ENCODE measurements at places on chromosomes 6 and 20.

GRCh38 chr6:157461000-157461915, 80.3 kb downstream of the ZDHHC14 start:
- DNase-seq, result no peak

DNA sequence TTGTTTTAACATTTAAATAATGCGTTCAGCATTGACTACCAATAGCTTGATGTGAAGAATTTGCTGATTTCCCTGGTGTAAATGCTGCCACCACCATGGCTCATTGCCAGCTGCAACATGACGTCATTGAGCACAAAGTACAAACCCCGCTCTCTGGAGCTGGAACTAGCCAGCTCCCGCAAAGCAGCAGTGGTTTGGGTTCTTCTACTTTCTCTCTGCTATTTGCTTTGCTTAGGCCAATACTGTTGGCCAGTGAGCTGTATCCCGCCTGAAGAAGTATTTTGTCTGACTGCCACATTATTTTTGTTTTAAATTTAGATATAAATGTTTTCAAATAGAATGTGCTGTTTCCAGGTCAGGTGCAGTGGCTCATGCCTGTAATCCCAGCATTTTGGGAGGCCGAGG, 47.4 kb upstream of the KIF13A start:
- DNase-seq, result no peak

- no peak for DNase-seq
Observed at GRCh38 chr6:21494505-21494904, 99.0 kb upstream of the SOX4 start.

- DNase-seq, result no peak
Observed at GRCh38 chr20:23128461-23129125, 42.5 kb upstream of the CD93 start.

DNA sequence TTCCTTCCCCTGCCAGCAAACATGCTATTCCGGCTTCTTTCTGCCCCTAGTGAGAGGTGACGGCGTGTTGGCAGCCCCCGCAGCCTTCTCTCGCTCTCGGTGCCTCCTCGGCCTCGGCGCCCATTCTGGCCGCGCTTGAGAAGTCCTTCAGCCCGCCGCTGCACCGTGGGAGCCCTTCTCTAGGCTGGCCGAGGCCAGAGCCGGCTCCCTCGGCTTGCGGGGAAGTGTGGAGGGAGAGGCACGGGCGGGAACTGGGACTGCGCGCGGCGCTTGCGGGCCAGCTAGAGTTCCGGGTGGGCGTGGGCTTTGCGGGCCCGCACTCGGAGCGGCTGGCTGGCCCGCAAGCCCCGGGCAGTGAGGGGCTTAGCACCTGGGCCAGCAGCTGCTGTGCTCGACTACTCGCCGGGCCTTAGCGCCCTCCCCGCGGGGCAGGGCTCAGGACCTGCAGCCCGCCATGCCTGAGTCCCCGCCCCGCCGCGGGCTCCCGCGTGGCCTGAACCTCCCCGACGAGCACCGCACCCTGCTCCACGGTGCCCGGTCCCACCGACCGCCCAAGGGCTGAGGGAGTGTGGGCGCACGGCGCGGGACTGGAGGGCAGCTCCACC, 20.0 kb upstream of the PXDC1 start:
- DNase-seq, result no peak

DNA sequence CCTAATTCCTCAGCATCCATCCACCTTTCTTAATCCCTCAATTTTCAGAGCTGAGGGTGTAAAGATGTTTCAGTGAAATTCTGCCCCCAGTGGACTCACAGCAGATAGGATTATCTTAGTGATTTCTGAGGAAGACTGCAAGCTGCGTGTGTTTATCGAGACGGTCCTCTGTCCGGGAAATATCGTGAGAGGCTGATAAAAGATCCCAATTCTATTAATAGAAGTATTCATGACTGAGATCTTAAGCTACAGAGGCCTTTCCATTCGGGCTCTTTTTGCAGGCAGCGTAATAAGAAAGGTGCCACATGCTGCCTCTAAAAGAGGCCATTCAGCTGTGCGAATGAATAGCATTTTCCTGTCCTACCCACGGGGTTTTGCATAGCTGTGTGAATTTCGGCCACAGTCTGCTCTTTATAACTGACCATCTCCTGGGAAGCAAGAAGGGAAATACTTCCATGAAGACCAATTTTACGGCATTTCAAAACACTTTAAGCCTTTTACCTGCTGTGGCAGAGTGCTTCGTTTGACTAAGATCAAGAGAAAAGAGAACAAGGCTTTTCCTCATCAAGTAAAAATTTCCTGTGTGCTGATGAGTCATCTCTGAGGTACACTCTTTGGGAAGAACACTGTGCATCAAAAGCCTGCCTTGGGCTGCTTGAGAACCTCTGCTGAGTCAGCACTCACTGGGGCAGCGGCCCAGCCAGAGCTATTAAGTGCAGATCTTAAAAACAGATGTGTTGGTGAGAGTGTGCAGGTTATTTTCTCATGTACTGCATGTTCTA, 208.8 kb downstream of the ARHGAP18 start:
- DNase-seq, result no peak

GRCh38 chr6:32074996-32075532, 34.1 kb downstream of the TNXB start:
- DNase-seq, result no peak

DNA sequence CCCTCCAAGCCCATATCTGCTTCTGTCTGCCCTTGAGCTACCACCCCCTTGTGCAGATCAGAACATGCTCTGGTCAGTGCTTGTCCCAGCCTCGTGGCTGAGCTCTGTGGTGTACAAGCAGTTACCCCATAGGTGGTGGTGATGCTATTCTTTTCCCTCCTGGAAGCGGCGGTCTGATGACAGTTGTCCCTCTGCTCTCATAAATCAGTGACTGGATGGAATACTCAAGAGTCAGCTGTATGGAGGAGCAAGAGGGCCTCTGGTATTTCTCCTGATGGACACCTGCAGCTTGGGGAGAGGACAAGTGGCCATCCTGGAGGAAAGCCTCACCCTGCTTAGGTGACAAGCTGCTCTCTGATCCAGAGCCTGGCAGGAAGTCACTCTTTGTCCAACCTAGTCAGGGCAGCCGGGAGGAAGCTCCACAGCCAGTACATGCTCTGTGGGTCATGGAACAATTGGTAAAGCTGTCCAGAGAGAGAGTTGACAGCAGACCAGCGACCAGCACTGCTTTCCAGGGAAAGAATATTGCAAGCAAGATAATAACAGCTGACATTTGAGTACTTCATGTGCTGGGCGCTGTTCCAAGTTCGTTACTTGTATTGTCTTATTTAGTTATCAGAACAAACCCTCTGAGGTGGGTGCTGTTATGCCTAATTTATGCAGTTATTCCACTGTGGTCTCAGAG, 47.1 kb downstream of the SCAND1 start:
- no peak for DNase-seq

- no peak for DNase-seq
Observed at GRCh38 chr6:37452522-37452921, 19.5 kb downstream of the CMTR1 start.

GRCh38 chr6:72553531-72554511, 68.0 kb upstream of the KCNQ5 start:
- peak; percentile 47 for DNase-seq

DNA sequence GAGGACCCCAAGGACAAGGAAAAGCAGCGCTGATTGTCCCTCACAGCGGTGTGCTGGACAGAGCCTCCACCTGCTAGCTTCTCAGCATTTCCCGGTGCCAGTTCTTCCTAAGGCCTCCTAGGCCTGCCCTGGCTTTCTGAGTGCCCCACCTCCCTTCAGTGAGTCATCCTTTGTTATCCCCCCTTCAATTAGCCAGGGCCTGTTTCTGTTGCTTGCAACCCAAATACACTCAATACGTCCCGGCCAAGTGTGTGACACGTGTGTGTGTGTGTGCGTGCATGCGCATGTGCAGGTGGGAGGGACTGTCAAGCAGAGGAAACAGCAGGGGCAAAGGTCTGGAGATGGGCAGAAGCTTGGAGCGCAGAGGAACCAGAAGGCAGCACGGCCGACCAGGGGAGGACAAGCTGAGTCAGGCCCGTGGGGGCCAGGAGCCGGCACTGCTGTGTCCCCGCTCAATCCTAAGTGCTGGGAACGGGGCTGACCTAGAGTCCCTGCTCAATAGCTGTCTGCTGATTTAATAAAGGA, 159.8 kb downstream of the PREX1 start:
- DNase-seq, result no peak

GRCh38 chr20:4295226-4295625, 279.9 kb upstream of the RNF24 start:
- DNase-seq, result no peak

- DNase-seq, result no peak
Observed at GRCh38 chr6:43088654-43089056, 12.5 kb downstream of the PTK7 start.

DNA sequence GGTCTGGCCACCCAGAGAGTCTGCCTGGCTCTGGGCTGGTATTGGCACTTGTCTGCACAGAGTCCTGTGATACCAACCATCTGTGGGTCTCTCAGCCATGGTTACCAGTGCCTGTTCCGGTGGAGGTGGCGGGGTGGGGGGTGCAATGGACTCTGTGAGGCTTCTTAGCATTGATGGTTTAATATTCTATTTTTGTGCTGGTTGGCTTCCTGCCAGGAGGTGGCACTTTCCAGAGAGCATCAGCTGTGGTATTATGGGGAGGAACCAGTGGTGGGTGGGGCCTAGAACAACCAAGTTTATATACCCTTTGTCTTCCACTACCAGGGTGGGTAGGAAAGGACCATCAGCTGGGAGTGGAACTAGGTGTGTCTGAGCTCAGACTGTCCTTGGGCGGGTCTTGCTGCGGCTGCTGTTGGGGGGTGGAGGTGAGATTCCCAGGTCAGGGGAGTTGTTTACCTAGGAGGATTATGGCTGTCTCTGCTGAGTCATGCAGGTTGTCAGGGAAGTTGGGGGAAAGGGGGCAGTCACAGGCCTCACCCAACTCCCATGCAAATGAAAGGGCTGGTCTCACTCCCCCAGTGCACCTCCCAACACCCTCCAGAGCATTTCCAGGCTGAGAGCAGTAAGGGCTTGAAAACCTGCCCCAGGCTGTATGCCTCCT, 117.5 kb downstream of the FLRT3 start:
- no peak for DNase-seq

DNA sequence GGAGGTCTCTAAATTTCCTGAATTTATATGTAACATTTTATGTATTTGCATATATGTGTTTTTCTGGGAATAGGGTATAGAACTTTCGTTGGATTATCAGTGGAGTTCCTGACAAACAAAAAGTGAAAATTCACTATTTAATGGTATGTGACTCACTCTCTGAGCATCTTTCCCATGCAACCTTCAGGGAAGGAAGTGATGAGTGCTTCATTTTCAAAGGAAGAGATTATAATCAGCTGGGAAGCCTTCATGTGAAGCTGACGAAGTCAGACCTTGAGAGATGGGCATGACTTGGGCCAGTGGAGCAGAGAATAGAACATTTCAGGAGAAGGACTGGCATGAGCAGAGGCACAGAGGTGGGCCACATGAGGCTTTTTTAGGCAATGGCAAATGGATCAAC, 72.7 kb downstream of the FAXC start:
- no peak for DNase-seq

GRCh38 chr6:115120391-115120790, 777.6 kb upstream of the HS3ST5 start:
- DNase-seq, result no peak

DNA sequence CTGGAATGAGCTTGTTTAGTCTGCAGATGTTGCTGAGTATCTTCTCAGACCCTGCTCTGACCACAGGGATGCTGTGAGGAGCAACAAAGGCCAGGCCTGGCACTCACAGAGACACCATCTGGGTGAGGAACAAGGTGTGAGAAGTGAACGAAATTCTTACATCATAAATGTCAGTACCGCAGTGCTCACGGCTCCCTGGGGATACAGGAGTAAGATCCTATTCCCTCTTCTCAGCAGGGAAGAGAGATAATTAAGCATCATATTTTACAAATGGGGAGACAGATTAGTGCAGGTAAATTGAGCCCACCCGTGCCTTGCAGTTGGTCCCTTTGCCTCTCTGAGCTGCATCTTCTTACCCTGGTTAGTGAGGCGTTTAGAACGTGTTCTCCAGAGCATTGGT, 106.2 kb downstream of the DTD1 start:
- DNase-seq, result no peak

DNA sequence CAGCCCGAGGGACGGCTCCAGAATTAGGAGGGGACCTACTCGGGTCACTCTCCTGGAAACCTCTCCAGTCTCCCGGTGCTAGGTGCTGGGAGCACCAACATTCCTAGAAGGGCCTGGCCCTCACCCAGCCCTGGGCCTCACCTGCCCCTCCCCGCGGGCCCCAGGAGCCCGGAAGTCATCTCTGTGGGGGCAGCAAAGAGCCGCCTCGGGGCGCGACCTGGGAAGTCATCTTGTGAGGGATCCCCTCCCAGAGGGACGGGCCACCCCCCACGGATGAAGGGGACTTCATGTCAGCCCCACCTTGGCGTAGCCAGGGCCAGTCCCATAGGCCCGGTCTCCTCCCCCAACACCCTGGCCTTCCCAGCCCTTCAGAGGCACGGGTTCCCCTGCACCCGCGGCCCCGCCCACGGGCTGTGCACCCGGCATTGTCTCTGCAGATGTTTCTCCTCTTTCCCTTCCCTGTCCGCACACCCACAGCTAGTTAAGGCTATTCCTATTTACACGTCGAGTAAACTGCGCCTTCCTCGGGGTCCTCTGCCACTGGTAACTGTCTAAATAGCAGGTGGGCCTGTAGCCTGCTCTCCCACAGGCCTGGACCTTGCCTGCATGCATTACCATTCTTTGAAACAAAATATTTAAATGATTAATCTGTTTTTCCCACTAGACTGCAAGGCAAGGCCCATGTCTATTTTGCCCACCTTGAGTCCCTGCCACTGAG, 896 bp upstream of the RNASET2 start:
- DNase-seq, result no peak

DNA sequence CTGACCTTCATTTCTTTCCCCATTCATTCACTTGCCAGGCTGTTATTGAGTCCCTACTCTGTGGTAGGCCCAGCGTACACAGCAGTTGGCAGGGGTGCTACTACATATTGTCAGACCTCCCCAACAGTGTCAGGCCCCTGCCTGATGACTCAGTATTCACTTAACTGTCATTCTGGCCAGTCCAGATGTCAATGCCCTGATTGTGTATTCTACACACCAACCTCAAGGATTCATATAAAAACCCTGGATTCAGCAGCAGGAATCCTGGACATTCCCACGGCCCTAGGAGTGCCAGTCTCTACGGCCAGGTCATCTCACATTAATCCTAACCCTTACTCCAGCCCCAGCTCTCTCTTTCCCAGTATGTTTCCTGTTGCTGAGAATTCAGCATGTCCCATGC, 151.5 kb downstream of the TASP1 start:
- no peak for DNase-seq

- no peak for DNase-seq
Observed at GRCh38 chr6:133969921-133970295, 16.9 kb downstream of the TBPL1 start.

- no peak for DNase-seq
Observed at GRCh38 chr6:14674867-14675648, 557.5 kb downstream of the CD83 start.

Data from NCI-H187 treated with DMSO at 0.1 percent for 48 hours (cell line).